ENCODE measurements at places on chromosomes 7 and 10. TPM values are rescaled to one million over a fixed set of nuclear protein-coding genes. Genes with fewer than 3 reads are reported as not detected.

LIPK gene
- not detected for total RNA-seq

AGAP5 gene
- 3.1 TPM for total RNA-seq

DNA sequence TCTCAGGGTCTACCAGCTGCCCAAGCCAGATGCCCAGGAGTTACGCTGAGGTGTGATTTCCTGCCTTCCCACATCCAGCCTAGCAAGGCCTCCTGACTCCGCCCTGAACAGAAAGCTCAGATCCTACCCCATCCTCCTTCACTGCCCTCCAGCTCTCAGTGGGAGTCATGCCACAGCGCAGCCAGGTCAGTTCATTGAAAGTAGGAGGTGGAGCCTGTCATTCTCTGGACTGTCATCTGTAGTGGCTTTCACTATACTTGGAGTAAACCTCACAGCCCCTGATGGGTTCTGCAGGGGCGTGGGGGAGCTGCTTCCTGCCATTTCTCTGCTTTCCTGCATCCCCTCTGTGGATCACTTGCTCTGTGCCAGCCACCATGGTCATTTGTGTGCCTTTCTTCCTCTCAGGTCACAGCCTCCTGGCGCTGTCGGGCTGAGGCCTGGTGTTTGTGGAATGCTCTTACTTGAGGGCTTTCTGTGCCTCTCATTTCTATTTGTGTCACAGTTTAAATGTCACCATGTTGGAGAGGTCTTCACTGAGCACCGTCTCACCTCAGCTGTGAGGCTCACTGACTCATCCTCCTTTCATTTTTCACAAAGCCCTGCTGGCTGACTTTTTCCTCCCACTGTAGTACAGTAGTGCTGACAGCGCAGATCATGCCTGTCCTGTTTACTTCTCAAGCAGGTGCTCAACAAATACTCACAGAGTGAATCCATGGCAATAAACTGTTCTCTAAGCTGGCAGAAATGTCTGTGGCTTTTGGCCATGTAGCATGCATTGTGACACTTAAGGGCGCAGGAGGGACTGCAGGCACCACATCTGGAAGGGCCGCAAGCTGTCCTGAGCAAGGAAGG is 61.0 kb upstream of the TMEM248 start:
- H3K4me3 ChIP-seq, result no peak overlapping the region
- H3K27me3 ChIP-seq, result no peaks in the 10 kb centered on the region
- H3K36me3 ChIP-seq, result no peaks in the 10 kb centered on the region
- no peaks in the 10 kb centered on the region for H3K4me1 ChIP-seq
- DNase-seq, result no peak
- no peak overlapping the region for H3K27ac ChIP-seq

IL2RA gene
- not detected for total RNA-seq

GRCh38 chr10:33314811-33315561 is 19.5 kb downstream of the NRP1 start:
- no peaks in the 10 kb centered on the region for H3K36me3 ChIP-seq
- H3K27ac ChIP-seq, result no peak overlapping the region
- no peaks in the 10 kb centered on the region for H3K4me1 ChIP-seq
- no peaks in the 10 kb centered on the region for H3K27me3 ChIP-seq

TAS2R4 gene
- total RNA-seq, result 1.3 TPM

RBM33 gene
- total RNA-seq, result 56.5 TPM

PRRT4 gene
- 0.34 TPM for total RNA-seq

ZNF248 gene
- total RNA-seq, result 9.7 TPM

DNA sequence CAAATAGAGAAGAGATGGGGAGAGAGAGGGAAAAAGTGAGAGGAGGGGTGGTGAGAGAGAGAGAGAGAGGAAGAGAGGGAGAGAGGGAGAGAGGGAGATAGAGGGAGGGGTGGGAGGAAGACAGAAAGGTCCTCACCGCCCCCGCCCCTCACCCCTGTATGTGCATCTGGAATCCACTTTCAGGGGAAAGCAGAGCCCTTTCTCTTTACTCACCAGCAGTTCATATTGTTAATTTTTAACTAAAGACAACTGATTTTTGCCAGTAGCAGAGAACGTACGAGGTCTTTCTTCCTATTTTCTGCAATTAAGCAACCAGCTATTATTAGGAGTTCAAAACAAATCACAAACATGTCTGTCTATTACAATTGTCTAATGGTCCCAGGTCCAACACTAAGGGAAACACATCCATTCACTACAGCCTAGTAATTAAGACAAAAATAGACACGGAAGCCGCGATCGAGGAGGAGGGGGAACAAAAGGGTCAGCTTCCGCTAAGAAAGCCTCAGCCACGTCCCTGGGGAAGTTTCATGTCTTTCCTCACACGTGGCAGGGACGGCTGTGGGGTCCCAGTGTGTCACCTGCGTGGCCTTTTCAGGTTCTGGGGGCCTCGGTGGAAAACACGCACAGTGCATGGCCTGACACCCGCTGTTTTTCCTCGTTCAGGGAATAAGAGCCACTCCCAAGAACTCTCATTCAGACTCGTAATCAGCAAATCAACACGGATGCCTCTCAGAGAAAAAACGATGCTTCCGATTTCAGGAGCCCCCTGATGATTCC is 572.0 kb downstream of the PTPRN2 start:
- peak overlapping the region; percentile 41 for H3K4me3 ChIP-seq
- peaks cover 3% of the 10 kb centered on the region for H3K4me1 ChIP-seq
- peaks cover 7% of the 10 kb centered on the region for H3K27me3 ChIP-seq
- DNase-seq, result no peak
- H3K27ac ChIP-seq, result no peak overlapping the region

DNA sequence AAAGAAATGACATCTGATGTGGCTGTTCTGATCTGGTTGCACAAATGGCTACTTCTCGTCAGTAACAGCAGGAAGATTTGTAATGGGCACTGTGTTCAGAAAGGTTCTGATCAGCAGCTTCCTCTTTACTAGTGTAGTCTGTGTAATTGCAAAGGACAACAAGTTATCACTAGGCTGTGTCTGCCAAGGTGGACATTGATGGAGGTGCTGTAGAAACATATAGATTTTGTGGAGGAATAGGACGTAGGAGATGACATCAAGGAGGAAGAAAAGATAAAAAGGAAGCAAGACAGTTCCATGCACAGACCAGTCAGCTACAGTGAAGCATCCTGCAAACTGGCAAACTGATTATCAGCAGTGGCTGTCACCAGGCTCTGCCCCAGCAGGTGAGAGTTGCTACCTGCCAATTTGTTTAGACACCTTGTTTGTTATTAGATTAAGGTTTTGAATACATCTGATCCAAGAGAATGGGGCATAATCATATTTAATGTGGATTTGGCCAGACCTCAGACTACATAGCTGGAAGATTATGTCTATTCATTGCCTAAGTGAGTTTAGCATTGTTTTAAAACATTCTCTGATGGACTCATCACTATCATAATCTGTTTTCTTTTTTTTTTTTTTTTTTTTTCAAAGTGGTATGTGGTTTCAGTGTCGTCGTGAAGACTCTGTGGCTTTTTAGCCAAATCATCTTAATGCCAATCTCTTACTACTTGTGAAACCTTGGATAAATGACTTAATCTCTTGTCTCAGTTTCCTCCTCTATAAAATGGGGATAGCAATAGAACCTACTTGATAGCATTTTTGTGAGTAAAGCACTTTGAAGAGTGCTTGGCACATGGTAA is 417.9 kb upstream of the LRGUK start:
- H3K4me1 ChIP-seq, result no peaks in the 10 kb centered on the region
- no peaks in the 10 kb centered on the region for H3K36me3 ChIP-seq
- H3K4me3 ChIP-seq, result no peak overlapping the region
- DNase-seq, result no peak
- H3K27me3 ChIP-seq, result no peaks in the 10 kb centered on the region

TEX36 gene
- not detected for total RNA-seq

DNA sequence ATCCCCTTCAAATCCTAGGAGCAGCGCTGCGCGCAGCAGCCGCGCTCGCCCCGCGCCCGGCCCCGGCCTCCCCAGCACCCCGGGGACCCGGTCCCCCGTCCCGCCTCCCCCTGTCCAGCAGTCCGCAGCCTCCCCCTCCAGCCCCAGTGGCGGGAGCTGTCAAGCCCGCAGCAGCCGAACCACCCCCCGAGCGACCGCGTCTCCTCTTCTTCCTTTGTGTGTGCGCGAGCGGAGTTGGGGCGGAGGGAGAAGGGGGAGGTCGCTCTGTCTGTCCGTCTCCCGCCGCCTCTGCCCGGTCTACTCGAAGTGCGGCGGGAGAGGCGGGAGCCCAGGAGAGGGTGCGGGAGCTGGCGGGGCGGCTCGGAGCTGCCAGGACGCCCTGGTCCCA is 375 bp upstream of the CHN2 start:
- no peaks in the 10 kb centered on the region for H3K36me3 ChIP-seq
- no peak for DNase-seq
- peak overlapping the region; percentile 62 for H3K4me3 ChIP-seq
- peaks cover 12% of the 10 kb centered on the region for H3K4me1 ChIP-seq
- peaks cover 45% of the 10 kb centered on the region for H3K27me3 ChIP-seq
- H3K27ac ChIP-seq, result no peak overlapping the region

LRRTM3 gene
- 0.48 TPM for total RNA-seq

DNA sequence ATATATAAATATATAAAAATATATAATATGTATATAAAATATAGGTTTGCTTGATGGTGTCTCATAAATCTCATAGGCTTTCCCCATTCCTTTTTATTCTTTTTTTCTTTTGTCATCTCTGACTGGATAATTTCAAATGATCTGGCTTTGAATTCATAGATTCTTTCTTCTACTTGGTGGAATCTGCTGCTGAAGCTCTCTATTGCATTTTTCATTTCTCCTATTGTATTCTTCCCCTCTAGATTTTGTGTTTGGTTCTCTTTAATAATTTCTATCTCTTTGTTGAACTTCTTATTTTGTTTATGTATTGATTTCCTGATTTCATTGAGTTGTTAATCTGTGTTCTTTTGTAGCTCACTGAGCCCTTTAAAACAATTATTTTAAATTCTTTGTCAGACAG is 629.4 kb downstream of the GALNT17 start:
- no peaks in the 10 kb centered on the region for H3K4me1 ChIP-seq
- no peak overlapping the region for H3K27ac ChIP-seq
- no peaks in the 10 kb centered on the region for H3K36me3 ChIP-seq
- no peak overlapping the region for H3K4me3 ChIP-seq

WIPF3 gene
- total RNA-seq, result 12.1 TPM

NUTM2A gene
- 0.41 TPM for total RNA-seq

DNA sequence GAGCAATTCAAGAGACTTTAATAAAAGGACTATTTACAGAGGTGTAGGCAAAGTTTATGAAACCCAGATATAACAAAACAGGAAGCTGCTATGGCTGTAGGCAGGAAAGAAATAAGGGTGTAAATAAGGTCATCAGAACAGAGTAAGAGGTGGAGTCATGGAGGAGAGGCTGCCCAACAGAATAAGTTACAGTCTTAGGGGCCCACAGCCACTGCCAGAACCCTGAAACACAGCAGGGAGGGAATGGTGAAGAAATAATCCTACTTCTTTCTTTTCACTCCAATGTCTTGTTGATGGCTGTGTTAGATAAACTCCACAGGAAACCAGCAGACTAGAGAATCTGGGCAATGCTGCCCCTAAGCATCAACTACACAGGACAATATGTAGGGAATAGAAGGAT is 155.8 kb upstream of the TAC1 start:
- no peak overlapping the region for H3K27ac ChIP-seq
- H3K4me3 ChIP-seq, result no peak overlapping the region

SLC26A5 gene
- 0.40 TPM for total RNA-seq

DNA sequence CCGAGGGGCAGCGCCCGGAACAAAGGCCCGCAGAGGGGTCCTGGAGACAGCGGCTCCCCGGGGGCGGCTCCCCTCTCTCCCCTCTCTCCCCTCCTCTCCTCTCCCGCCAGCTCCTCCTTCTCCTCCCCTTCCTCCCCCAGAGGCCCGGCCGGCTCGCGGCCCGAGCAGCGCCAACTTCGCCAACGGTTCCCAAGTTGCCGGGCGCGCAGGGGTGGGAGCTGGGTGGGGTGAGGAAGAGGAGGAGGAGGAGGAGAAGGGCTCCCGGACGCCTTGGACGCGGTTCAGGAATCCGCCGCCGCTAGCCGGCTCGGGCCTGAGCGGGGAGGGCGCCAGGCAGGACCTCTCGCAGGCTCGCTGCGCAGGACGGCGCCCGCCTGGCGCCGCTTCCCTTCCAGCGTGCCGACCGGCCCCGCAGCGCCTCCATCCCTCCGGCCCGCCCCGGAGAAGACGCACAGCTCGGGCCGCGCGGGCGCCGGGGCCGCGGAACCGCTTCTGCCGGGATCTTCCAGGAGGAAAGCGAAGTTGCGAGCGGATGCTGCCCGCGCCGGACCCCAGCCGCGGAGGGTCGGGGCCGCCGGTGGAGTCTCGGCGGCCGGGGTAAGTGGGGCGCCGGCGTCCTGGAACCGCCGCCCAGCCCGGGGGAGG is at the start of gene CHST3:
Gene CHST3 (plus strand): TSS at position 298 of the 645 bp plus-strand sequence. CDS start 41,448 bp downstream, outside the sequence.
- peak within 1 kb of the TSS; percentile 66 for H3K4me3 ChIP-seq
- peaks cover 3% of the 10 kb centered on the region for H3K27me3 ChIP-seq
- peak; percentile 78 for DNase-seq
- no peak within 1 kb of the TSS for H3K27ac ChIP-seq

FIGNL1 gene
- 9.9 TPM for total RNA-seq

CPA2 gene
- total RNA-seq, result 0.31 TPM

- no peak overlapping the region for H3K4me3 ChIP-seq
- no peaks in the 10 kb centered on the region for H3K36me3 ChIP-seq
- no peak overlapping the region for H3K27ac ChIP-seq
- no peak for DNase-seq
Measured at GRCh38 chr10:127940866-127941640, 34.1 kb downstream of the PTPRE start.

DNA sequence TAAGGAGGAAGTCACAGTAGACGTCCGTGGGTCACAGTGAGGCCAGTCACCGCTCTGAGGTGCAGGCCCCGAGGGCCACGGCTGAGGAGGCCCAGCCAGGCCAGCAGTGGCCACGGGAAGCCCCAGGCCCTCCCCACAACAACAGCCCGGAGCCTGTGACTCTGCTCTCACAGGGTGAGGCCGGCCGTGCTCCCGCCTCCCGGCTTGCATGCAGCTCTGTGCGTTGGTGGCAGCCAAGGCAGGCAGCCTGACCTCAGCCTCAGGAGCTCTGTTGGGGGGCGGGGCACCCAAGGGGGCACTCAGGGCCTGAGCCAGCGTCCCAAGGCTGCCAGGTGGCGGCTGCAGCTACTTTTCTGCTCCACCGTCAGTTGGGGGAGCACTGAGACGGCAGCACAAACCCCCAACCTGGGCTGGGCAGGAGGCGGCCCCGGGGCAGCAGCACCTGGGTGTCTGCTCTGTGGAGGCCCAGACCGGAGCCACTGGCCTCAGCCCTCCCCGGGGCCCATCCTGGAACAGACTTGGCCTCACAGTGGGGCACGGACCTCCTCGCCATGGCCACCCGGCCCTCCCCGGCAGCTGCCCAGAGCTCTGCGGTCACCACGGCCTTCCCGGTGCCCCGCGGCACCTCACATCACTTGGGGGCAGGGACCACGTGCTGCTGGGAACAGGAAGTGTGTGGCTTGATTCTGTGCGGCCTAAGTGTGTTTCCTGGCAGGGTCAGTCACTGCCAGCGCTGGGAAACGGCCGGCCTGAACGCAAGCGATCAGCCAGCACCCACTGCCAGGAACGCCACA is 13.3 kb downstream of the CYP2W1 start:
- H3K36me3 ChIP-seq, result no peaks in the 10 kb centered on the region
- H3K27ac ChIP-seq, result no peak overlapping the region
- H3K4me3 ChIP-seq, result no peak overlapping the region
- no peaks in the 10 kb centered on the region for H3K27me3 ChIP-seq
- no peaks in the 10 kb centered on the region for H3K4me1 ChIP-seq

OR13A1 gene
- total RNA-seq, result not detected

NKX1-2 gene
- total RNA-seq, result 34.9 TPM

- H3K27me3 ChIP-seq, result no peaks in the 10 kb centered on the region
- H3K27ac ChIP-seq, result no peak overlapping the region
- DNase-seq, result no peak
- no peak overlapping the region for H3K4me3 ChIP-seq
- H3K4me1 ChIP-seq, result no peaks in the 10 kb centered on the region
Measured at GRCh38 chr10:11678074-11678793, 63.9 kb upstream of the ECHDC3 start.

GRCh38 chr7:118844748-118845147 is 620.2 kb downstream of the ANKRD7 start:
- no peak overlapping the region for H3K27ac ChIP-seq
- no peak for DNase-seq

Measured in H1 (cell line).